ENCODE measurements at places on chromosomes 6 and 20.

GRCh38 chr20:11277170-11277569, 603.4 kb upstream of the JAG1 start:
- no peak for ATAC-seq

DNA sequence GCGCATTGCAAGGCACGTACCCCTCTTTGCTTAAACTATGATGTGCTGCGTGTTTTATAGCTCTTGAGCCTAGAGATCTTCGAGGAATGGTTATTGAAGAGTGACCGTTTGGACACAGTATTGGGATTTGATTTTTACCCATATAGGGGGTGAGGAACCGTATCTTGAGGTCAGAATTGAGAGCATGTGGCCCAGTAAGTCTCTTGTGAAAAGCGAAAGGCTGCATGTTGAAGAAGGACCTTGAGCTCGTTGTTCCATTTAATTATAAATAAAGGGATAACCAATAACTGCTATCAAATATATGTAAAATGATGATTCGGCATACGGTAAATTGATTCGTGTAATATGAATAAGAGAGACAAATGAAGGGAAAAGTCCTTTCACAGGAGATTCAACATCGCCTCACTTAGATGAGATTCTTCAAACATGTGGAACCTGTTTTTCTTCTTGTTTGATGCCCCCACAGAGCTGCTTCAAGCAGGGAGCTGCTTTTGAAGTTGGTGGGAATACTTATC, 66.6 kb downstream of the AKAP12 start:
- no peak for ATAC-seq

DNA sequence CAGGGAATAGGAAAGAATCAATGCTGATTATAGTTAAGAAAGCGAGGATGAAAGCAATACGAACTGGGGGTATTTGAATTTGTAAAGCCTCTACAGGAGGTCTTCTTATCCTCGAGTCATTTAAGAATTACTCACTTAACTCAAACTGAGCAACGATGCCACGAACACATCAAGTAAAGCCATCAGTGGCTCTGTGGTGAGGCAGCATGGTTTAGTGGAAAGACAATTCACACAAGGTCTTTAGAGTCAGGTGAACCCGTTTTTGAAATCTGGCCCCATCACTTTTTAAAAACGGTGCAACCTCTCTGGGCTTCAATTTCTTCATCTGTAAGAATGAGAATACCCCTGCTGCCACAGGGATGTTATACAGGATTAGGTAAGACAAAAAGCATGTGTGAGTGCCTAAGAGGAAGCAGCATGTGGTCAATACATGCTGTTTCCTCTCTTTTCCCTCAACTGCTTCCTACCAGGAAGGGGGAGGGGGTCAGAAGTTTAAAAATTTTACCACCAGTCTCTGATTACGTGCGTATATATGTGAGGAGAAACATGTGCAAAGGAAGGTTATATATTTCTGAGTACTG, 162.0 kb downstream of the BTBD9 start:
- no peak for ATAC-seq

DNA sequence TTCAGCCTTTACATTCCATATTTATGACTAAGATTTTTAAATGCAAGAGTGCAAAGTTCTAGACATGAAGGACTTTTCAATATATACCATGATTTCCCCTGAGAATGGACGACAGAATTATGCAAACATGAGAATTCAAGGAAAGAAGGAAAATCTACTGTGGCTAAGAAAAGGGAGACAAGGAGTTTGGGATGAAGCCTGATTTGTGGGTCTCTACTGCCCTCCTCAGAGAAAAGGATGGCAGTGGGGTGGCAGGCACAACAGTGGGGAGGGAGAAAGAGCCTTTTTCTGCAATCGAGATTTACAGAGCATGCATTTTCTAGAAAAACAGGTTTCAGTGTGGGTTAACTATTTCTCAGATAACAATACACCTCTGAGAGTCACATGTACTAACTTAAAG, 466.9 kb upstream of the NRSN1 start:
- ATAC-seq = no peak

- no peak for ATAC-seq
Measured at GRCh38 chr6:34947561-34947960, 58.5 kb downstream of the ANKS1A start.

Measured in esophagus mucosa (tissue), 1 donor.